ENCODE measurements at places on chromosomes 13 and 19.

- no peak for DNase-seq
These were observed 63.8 kb downstream of the RNF17 start for GRCh38 chr13:24827799-24828198.

DNA sequence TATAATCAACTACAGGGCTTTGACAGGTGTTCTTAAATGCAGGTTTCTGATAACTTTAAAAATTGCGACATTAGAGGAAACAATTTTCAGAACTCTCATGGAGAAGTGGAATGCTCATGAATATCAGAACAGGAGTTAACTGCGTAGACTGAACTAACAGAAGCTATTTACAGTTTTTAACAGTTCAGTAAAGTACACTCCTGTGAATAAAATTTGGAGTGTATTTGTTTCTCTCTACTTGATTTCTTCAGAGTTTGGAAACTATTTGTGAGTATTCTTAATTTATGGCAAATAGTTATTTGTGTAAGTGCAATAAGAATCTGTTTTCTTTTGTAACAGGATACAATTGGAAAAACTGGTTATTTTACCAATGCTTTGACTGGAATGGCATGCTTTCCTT is 114.4 kb downstream of the TNFRSF19 start:
- no peak for DNase-seq

DNA sequence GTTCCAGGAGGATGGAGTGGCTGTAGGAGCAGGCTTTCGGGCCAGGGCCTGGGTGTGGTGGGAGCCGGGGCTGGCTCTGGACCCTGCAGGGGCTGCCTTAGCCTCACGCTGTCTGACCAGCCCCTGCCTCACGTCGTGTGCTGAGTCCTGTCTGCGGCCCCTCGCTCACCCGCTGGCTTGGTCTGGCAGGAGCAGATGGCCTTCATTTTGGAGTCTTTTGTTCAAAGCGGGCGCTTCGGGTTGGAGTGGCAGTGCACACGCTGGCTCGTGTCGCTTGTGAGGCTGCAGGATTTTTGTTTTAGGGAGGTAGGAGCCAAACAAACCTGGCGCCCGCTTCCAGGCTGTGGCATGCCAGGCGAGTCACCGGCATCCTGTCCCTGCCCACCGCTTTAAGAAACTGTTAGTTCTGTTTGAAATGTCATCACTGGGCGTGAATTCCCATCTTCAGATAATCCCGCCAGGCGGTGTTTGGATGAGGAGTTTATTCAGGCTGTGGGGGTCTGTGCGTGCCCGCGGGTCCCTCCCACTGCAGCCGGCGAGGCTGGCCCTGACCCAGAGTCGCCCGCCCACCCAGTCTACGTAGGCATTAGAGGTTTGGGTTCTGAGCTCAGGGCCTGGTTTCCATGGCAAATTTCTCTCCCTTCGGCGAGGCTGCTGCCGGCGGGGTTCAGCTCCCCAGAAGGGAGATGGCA is 89.8 kb downstream of the KDM4B start:
- DNase-seq, result no peak

- no peak for DNase-seq
These were observed 618.3 kb upstream of the PCDH20 start for GRCh38 chr13:62033934-62034333.

DNA sequence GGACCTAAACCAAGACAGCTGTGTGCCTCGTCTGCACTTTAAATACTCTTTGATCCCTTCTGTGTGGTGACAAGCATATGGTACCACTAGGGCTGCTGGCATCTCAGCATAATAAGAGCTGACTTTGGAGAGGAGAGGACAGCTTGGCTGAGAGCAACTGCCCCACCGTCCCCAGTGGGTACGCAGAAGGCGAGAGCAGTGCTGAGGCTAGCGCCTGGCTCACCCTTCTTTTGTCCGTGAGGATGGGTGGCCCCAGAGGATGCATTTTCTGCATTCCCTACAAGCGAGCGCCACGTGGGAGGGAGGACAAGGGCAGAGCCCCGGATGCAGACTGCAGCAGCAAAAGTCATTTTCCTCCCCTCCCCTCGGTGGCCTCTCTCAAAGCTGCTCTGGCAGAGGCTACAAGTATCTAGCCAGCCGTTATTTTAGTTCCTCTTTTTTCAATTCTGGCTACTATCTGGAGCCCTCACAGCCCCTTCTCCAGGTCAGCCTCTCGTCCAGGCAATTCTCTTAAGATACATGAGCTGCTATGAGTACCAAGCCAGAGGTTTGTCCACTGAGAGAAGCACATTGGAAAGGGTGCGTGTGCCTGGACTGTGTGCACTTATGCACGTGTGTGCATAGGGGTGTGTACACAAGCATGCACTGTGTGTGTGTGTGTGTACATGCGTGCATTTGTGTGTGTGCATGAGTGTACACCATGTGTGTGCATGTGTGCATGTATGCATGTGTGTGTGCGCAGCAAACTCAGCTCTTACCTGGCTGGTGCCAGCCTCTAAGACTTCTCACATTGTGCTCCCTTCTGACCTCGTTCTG is 51.3 kb downstream of the RAB20 start:
- no peak for DNase-seq

GRCh38 chr19:8085598-8086408 is 33.2 kb downstream of the CCL25 start:
- no peak for DNase-seq

- peak; percentile 17 for DNase-seq
These were observed 12.6 kb upstream of the METTL21C start for GRCh38 chr13:102707467-102707866.

DNA sequence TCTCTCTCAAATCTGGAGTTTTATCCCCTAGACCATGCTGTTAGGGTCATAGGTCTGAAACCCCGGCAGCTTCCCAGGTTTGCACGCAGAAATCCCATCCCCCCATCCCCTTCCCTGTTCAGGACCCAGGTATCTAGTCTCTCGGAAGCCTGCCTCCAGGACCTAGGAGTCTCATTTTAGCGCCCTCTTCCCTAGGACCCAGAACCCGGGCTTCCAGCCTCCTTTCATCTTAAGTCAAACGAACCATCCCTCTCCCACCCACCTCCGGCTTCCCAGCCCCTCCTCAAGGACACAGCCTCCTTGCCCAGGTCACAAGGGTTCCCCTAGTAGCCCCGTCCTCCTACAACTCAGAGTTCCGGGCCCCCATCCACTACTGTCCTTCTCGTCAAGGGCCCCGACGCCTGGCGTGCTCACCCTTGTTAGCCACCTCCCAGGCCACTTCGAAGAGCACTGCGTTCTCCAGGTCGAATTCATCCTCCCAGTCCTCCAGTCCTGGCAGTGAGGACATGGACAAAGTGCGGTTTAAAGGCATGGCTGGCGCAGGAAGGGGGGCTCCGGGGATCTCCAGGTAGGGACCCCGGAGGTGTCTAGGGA is 431 bp downstream of the GYS1 start:
- DNase-seq, result no peak

DNA sequence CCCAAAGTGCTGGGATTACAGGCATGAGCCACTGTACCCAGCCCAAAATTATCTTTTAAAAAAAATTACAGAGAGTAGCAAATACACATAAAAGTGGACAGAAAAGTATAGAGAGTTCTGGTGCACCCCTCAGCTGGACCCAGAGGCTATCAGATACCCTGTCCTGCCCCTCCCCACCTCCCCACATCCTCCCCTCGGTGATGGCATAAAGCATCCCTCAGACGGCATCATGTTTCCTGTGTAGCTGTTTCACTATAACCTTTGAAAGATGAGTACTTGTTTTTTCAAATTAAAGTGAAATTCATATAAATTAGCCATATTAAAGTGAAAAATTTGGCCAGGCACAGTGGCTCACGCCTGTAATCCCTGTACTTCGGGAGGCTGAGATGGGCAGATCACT is 20.1 kb downstream of the SLC27A1 start:
- DNase-seq, result no peak

DNA sequence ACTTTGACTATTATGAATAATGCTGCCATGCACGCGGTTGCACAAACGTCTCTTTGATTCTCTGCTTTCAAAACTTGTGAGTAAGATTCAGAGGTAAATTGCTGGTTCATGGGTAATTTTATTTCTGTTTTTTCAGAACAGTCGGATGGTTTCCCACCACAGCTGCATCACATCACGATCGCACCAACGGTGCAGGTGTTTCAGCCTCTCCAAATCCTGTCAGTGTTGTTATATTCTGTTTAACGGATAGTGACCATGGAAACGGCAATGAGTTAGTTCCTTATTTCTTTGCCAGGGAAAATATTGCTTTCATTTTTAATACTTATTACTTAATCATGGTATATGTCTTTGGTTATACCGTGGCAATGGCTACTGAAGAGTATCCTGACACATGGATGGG is 19.1 kb upstream of the ZNF835 start:
- no peak for DNase-seq

DNA sequence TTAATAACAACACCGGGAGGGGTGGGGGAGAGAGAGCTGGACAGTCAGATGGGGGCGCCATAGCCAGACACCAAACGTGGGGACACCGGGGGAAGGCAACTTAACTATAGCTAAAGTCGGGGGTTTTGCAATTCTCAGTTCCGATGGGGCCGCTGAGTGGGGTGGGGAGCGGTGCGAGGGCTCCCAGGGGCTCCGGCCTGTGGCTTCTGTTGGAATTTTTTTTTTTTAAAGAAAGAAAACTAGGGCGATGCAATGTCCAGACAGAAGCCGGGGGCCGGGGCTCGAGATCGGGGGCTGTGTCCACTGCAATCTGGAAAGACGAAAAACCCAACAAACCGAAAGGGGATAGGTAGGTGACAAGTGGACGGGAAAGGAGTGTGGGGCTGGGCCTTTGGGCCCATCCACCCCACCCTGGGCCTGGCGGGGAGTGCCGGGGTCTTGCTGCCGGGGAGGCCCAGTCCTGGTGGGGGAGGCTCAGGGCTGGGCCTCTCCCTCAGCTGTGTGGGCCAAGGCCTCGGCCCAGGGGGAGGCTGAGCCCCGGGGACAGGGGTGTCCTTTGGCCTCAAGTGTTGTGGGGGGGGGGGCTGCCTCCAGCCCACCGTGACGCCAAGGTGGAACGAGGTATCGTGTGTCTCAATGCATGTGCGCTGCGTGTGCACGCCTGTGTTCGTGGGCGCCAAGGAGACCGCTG is 17.3 kb downstream of the PRKCSH start:
- DNase-seq, result no peak
